Body of pancreas (tissue), 4 donors: ENCODE measurements at places on chromosomes 13 and 19. TPM values are rescaled to one million over a fixed set of nuclear protein-coding genes. Genes with fewer than 3 reads are reported as not detected.
A peak's percentile ranks its signal among the peaks of the same experiment; 100 is the strongest.

GRCh38 chr13:92122186-92122853 is 723.9 kb downstream of the GPC5 start:
- no peak overlapping the region for H3K4me3 ChIP-seq
- H3K36me3 ChIP-seq: no peaks in the 10 kb centered on the region
- H3K27me3 ChIP-seq: no peaks in the 10 kb centered on the region

DNA sequence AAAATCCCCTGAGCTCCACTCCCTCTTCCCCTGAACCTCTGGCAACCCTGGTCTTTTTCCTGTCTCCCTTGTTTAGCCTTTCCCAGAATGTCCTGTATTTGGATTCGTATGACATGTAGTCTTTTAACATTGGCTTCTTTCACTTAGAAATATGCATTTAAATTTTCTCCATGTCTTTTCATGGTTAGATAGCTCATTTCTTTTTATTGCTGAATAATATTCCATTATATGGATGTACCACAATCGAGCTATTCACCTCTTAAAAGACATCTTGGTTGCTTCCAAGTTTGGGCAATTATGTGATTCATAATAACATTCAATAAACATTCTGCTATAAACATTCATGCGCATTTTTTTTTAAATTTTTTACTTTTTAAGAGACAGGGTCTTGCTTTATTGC is 99.6 kb upstream of the ZNF536 start:
- H3K36me3 ChIP-seq: no peaks in the 10 kb centered on the region
- no peaks in the 10 kb centered on the region for H3K27me3 ChIP-seq
- no peak overlapping the region for H3K27ac ChIP-seq
- no peaks in the 10 kb centered on the region for H3K4me1 ChIP-seq
- no peak for DNase-seq
- no peak overlapping the region for H3K4me3 ChIP-seq

The KL gene
- total RNA-seq: 0.52 TPM

DNA sequence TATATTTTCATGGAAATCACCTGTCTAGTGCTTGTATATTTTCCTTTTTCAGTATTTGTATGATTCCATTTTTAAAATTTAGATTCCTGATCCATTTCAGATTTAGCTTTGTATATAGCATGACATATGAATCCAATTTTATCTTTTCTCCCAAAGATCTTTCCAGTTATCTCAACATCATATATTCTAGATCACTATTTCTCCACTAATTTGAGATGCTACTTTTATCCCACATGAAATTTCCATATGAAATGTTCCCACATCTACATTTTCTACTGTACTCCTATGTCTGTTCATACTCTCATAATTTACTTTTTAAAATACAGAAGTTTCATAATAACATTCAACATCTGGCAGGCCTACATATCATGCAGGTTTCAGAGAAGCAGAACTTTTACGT is 1784.1 kb downstream of the SLITRK5 start:
- DNase-seq: no peak
- H3K36me3 ChIP-seq: no peaks in the 10 kb centered on the region
- H3K27ac ChIP-seq: no peak overlapping the region
- no peak overlapping the region for H3K4me3 ChIP-seq
- no peaks in the 10 kb centered on the region for H3K27me3 ChIP-seq

- peaks cover 61% of the 10 kb centered on the region for H3K4me1 ChIP-seq
- no peak overlapping the region for H3K4me3 ChIP-seq
- peak overlapping the region; percentile 99 for H3K27ac ChIP-seq
- no peaks in the 10 kb centered on the region for H3K36me3 ChIP-seq
- no peaks in the 10 kb centered on the region for H3K27me3 ChIP-seq
These were observed 2.6 kb downstream of the BBC3 start for GRCh38 chr19:47228168-47228936.

GRCh38 chr19:10677751-10678150 is 23.5 kb upstream of the QTRT1 start:
- peak; percentile 27 for DNase-seq
- H3K4me1 ChIP-seq: peaks cover 10% of the 10 kb centered on the region
- H3K27ac ChIP-seq: no peak overlapping the region

DNA sequence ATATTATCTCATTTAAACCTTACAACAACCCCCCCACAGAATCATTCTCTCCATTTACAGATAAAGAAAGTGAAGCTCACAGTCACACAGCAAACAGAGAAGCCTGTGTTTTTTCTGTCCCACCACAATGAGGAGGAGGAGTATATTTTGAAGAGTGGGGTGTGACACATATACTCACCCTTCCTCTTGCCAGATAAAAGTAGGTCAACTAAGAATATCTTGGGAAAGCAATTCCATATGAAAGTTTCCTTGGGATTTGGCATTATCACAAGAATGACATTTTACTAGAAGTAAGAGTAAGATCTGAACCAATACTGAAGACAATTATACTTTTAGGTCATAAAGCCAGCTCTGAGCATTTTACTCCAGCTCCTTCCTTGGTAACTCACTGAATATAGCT is 287.5 kb upstream of the HTR2A start:
- H3K27me3 ChIP-seq: no peaks in the 10 kb centered on the region
- no peak overlapping the region for H3K4me3 ChIP-seq
- H3K36me3 ChIP-seq: no peaks in the 10 kb centered on the region
- no peak for DNase-seq
- no peak overlapping the region for H3K27ac ChIP-seq

The ACER1 gene
- not detected for total RNA-seq

GRCh38 chr13:73240193-73240592 is 181.4 kb downstream of the KLF5 start:
- DNase-seq: no peak
- H3K27ac ChIP-seq: no peak overlapping the region
- no peaks in the 10 kb centered on the region for H3K4me1 ChIP-seq
- H3K4me3 ChIP-seq: no peak overlapping the region

DNA sequence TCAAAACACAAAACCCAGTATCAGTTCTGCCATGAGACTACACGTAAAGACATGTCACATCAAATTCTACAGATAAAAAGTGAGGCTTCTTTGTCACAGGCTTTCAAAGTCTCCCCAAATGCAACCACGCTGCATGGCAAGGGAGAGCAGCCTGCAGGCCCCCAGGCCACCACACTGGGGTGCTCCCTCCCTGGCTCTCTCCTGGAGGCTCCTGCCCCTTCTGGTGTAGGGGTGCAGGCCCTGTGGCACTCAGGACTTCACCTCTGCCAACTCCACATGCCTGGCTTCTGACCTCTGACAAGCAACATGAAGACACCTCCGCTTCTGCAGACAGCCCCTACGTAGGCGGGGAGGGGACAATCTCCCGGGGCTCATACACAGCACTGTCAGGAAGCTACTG is 14.3 kb downstream of the AKAP8 start:
- DNase-seq: no peak
- no peak overlapping the region for H3K27ac ChIP-seq
- no peaks in the 10 kb centered on the region for H3K27me3 ChIP-seq
- no peaks in the 10 kb centered on the region for H3K4me1 ChIP-seq

- H3K27me3 ChIP-seq: no peaks in the 10 kb centered on the region
- peaks cover 29% of the 10 kb centered on the region for H3K4me1 ChIP-seq
- H3K27ac ChIP-seq: no peak overlapping the region
- H3K36me3 ChIP-seq: no peaks in the 10 kb centered on the region
- no peak overlapping the region for H3K4me3 ChIP-seq
These were observed 67.7 kb upstream of the STARD13 start for GRCh38 chr13:33353210-33353609.

- no peaks in the 10 kb centered on the region for H3K27me3 ChIP-seq
- H3K27ac ChIP-seq: no peak within 1 kb of the TSS
- peak; percentile 96 for DNase-seq
- no peaks in the 10 kb centered on the region for H3K36me3 ChIP-seq
These were observed at the start of gene ZNF256 for GRCh38 chr19:57947419-57948134. Gene ZNF256, minus strand, starts transcription at chr19:57947706. Its CDS starts 232 bp downstream, at chr19:57947474.

The CAMSAP3 gene
- 32.3 TPM for total RNA-seq

- DNase-seq: peak; percentile 28
- no peaks in the 10 kb centered on the region for H3K27me3 ChIP-seq
- no peaks in the 10 kb centered on the region for H3K36me3 ChIP-seq
- H3K4me1 ChIP-seq: peaks cover 40% of the 10 kb centered on the region
- H3K4me3 ChIP-seq: peak overlapping the region; percentile 64
These were observed 513 bp downstream of the MIER2 start for GRCh38 chr19:343941-344624.

GRCh38 chr19:33472691-33473652 is 48.6 kb downstream of the PEPD start:
- no peak overlapping the region for H3K27ac ChIP-seq
- no peaks in the 10 kb centered on the region for H3K27me3 ChIP-seq
- no peak overlapping the region for H3K4me3 ChIP-seq

DNA sequence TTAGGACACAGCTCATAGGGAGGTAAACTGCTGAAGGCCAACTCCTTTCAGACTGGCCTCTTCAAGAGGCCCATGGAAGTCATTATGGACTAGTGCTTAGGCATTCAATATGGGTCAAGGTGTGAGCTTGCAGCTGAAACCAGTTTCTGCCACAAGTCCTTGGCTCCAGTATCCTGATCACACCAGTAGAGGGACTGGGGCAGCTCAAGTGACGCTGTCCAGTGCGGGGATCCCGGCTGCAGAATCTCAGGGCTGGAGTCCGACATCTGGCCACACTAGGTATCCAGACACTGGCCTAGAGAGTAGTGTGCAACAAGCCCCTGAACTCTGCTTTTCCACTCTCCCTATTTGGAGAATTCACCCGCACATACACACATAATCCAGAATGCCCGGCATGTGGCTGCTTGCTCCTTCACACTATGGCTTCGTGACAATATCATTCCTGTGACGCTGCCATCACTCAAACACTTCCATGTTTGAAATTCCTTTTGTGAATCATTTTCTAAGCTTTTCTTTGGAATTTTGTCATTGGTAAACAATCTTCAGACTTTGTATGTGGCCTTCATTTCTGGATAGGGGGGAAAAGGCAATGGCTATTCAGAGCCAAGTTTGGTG is 425.1 kb downstream of the EFNB2 start:
- no peak overlapping the region for H3K27ac ChIP-seq
- H3K27me3 ChIP-seq: no peaks in the 10 kb centered on the region
- no peak overlapping the region for H3K4me3 ChIP-seq
- no peaks in the 10 kb centered on the region for H3K4me1 ChIP-seq
- no peak for DNase-seq
- H3K36me3 ChIP-seq: no peaks in the 10 kb centered on the region

The LPAR2 gene
- total RNA-seq: 20.8 TPM

- no peaks in the 10 kb centered on the region for H3K36me3 ChIP-seq
- no peak for DNase-seq
- no peak overlapping the region for H3K27ac ChIP-seq
- peaks cover 34% of the 10 kb centered on the region for H3K4me1 ChIP-seq
These were observed 275.9 kb downstream of the ZNF536 start for GRCh38 chr19:30647891-30648720.

- peak overlapping the region; percentile 60 for H3K27ac ChIP-seq
- peaks cover 40% of the 10 kb centered on the region for H3K4me1 ChIP-seq
- no peaks in the 10 kb centered on the region for H3K36me3 ChIP-seq
- H3K27me3 ChIP-seq: no peaks in the 10 kb centered on the region
- H3K4me3 ChIP-seq: no peak overlapping the region
- peak; percentile 65 for DNase-seq
These were observed 3.7 kb upstream of the CLPTM1 start for GRCh38 chr19:44951179-44952159.

DNA sequence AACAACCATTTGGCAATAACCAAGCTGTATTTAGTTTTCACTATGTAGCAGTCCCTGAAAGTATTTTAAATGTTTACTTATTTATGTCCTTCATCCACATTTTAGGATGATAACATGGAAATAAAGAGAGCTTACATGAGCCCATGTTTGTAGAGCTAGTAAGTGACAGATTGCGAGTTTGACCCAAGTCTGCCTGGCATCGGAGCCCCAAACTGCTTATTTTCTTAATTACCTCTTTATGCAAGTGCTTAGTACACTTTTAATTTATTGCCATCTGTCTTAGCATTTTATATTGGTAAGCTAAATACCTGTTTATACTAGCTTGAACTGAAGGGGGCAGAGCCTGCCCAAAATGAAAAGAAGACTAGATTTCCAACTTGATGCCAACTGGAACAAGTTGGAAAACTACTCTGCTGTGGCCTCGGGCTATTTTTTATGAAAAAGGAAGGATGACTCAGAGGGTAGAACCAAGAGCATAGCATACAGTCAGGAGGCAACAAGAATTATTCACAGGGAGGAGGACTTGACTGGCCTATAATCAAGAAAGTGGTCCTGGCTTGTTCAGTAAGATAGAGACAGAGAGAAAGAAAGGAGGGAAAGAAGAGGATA is 150.2 kb downstream of the NDFIP2 start:
- peaks cover 1% of the 10 kb centered on the region for H3K4me1 ChIP-seq
- H3K4me3 ChIP-seq: no peak overlapping the region
- H3K36me3 ChIP-seq: no peaks in the 10 kb centered on the region
- DNase-seq: no peak
- no peaks in the 10 kb centered on the region for H3K27me3 ChIP-seq

GRCh38 chr13:45434556-45435371 is 16.6 kb upstream of the SLC25A30 start:
- H3K4me3 ChIP-seq: no peak overlapping the region
- DNase-seq: no peak
- H3K27ac ChIP-seq: no peak overlapping the region
- no peaks in the 10 kb centered on the region for H3K36me3 ChIP-seq

The KLK4 gene
- total RNA-seq: not detected

The TDRD12 gene
- 0.52 TPM for total RNA-seq

DNA sequence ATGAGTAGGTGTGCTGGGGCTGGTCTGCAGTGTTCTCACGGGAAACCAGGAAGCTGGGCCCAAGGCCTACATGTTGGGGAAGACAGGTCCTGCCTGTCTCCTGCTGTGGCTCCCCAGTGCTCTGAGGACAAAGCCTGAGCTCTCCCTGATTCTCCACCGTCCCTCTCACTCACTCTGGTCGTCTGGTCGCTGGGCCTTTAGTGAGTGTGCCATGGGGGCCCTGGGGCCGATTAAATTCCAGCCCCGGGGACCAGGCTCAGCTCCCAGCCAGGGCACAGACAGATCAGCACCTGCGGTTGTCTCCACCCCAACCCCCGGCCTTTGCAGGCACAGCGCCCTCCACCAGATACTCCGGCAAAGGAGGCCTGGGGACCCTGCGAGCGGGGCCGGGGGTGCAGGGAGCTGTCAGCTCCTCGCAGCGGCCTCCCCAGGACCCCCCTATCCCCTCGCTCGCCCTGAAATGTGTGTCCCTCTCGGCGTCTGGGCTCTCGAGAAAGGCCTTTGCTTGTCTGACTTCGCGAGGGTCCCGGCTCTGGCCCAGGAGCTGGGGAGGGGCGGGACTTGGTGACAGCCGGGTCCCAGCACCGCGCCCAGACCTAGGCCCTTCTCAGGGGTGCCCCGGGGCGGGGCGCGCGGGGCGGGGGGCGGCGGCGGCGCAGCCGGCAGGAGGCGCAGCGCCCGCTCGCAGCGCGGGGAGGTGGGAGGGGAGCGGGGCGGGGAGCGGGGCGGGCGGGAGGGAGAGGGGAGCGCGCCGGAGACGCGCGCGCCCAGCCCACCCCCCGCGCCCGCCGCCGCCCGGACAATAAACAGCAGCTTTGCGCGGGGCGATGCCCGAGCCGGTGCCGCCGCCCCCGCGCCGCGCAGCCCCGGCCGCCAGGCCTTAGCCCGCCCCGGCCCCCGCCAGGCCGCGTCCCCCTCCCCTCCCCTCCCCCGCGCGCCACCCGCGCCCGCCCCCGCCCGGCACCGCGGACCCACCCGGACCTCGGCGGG is at the start of gene PALM:
TSS of gene PALM (plus strand) at position 782 of the 990 bp plus-strand sequence. CDS start 212 bp downstream, outside the sequence.
- peaks cover 13% of the 10 kb centered on the region for H3K27me3 ChIP-seq
- H3K4me1 ChIP-seq: peaks cover 17% of the 10 kb centered on the region
- H3K27ac ChIP-seq: peak within 1 kb of the TSS; percentile 21
- no peak within 1 kb of the TSS for H3K4me3 ChIP-seq

The PDE4C gene
- 0.26 TPM for total RNA-seq

The ZNF530 gene
- 2.6 TPM for total RNA-seq
